ENCODE measurements at places on chromosomes 4 and X.

GRCh38 chr4:112075129-112075753 lies 70.0 kb upstream of the FAM241A start:
- no peak for DNase-seq

DNA sequence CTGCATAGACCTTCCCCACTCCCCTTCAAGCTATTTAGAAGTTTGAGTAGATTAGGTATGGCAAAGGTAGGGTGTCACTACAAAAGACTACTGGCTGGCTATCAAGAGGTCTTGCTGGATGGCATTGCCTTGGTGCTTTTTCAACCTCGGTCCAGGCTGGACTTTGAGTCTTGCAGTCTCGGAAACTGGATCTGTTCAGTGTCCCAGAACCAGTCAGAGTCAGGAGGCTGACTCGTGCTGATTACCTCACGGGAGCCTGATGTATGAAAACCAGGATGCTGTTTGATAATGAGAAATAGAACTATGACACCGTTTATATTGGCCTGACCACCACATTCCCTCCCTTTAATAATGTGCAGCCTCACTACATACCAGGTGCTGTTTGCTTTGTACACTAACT lies 2.7 kb upstream of the PHKA1 start:
- DNase-seq = no peak

GRCh38 chrX:13597874-13598273 lies 28.5 kb downstream of the EGFL6 start:
- no peak for DNase-seq

DNA sequence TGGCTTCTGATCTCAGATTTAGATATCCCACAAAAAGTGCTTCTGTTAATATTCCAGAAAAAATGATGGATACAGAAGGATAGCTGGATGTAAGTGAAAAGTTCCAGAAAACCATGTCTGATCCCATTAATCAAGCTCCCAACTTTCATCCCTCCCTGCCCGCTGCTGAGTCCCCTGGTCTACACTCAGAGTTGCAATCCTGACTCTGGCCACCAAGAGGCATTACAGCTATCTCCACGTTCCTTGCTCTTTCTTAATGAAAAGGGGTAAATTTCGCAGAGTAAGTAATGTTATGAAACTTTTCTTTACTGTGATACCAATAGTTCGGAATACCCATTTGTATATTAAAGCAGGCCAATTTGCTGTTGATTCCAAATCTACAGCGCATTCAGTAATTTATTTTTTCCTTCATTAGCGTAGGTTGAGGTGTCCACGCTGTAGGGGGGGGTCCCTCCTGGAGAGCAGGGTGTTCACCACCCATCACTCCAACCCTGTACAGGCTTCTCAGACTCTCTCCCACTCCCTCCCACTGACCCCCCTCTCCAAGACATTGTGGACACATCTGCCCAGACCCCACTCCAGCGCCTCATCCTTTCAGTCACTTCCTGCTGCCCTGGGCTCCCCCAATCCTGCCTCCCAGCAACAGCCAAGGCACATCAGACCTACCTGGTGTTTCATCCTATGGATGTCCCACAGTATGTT lies 55.1 kb downstream of the RAB40A start:
- DNase-seq = peak; percentile 15

DNA sequence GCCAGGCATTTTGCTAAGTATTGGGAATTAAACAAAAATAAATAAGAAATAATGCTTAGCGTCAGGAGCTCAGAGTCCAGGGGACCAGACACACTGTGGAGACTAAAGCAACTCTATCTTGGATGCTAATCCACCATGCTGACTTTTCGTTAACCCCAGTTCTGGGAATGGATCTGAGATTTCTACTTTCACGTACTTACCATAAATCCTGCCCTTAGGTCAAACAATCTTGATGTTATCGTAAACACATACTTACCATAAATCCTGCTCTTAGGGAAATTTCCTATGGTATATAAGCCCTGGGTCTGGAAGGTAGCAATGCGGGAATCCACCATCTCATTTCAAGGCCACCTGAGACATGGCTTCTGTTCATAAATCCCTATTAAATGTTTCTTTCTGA lies 204.5 kb upstream of the IGFBP7 start:
- no peak for DNase-seq

DNA sequence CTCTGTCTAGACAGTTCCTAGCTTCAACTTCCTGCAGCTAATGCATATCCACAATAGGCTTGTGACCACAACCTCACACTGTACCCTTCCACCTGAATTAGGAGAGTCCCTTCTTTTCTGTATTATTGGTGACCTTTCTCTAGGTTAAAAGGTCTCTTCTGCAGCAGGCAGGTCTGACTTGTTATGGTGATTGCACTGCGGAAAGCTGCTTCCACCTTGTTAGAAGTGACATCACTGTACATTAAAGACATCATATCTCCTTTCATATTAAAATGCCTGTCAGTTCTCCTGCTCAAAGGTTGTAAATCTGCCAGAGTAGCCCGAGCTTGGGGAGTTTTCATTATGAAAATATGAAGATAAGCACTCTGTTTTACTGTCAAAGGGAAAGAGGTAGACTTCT lies 21.5 kb upstream of the LSM6 start:
- no peak for DNase-seq

Measured in GM06990 (cell line).